ENCODE measurements at places on chromosomes 7 and 10.
A peak's percentile ranks its signal among the peaks of the same experiment; 100 is the strongest.

GRCh38 chr7:326273-326672 lies 36.3 kb downstream of the FOXL3 start:
- no peak for DNase-seq

DNA sequence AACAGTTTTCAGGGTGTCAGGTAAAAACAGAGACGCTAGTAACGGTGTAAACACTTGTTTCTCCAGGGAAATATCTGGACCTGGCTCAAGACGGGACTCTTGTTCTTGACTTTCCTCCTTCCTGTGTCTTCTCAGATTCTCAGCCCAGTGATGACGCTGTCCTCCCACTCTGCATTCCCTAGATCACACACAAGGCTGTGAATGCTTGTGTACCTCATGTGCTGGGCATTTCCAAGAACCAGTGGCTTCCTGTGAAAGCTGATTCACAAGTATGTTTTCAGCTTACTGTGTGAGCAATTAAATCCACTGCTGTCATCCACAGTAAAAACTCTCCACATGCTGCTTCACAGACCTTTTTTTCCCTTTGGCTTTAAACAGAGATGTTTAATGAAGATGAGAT lies 193.8 kb upstream of the DPP6 start:
- DNase-seq: no peak

- peak; percentile 40 for DNase-seq
Measured at GRCh38 chr10:49140304-49141177, 6.7 kb upstream of the FAM170B start.

- DNase-seq: no peak
Measured at GRCh38 chr7:21135437-21135836, 292.4 kb upstream of the SP4 start.

DNA sequence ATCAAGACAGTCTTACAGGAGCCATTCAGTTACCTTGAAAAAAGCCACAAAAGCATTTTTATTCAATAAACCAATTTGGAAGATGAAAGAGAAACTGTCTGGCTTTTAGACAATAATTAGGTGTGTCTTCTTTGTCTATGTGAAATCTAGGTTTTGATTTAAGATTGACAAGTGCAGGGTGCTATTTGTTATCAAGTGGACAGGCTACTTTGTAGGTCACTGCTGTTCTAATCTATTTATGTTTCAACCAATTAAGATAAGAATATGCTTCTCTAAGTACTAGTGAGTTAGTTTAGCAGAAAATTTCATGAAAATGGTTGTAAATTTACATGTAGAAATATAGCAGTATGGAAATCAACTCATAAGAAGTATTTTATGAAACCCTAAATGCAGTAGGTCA lies 177.5 kb downstream of the CACNA2D1 start:
- no peak for DNase-seq

DNA sequence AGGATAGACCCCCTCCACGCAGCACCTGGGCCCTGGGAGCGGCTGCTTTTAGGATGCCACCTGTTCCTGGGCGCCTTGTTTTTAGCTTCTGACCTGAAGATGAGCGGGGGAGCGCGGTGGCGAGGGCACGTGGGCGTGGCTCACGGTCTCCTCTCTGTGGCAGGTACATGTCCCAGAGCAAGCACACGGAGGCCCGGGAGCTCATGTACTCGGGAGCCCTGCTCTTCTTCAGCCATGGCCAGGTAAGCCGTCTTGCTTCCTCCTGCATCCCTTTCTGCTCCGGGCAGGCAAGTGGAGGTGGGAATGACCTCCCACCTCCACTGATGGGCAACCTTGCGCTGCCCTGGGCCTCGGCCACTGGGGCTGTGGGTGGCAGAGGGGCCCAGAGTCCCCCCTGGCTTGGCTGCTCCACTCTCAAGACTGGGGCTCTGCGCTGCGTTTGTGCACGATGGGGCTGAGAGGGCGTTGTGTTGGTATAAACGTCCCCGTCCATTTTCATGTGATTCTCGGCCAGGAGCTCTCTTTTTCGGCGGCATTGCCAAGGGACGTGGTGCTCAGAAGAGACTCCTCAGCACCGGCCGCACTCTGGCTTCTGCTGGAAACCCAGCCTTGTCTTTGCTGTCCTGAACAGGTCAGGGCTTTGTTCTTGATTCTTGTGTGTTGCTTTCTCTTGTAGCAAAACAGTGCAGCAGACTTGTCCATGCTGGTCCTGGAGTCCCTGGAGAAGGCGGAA lies 9.7 kb downstream of the GET4 start:
- DNase-seq: no peak

GRCh38 chr7:140696680-140697446 lies at the start of gene NDUFB2:
Gene NDUFB2 (plus strand): TSS chr7:140696708. CDS start chr7:140696745, 37 bp downstream.
- DNase-seq: peak; percentile 79

DNA sequence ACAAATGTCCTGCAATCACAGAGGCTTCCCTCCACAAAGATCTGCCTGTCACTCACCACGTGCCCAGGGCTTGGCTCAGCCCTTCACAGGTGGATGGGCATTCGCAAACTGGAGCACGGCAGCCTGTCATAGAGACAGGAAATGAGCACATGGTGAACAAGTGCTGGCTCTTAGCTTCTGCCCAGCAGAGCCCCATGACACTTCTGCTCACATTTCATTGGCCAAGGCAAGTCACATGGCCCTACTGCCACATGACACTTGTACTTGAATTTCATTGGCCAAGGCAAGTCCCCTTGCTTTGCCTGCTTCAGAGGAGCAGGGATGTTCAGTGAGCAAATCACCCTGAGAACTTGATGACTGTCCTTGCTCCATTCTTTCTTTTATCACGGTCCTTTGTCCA lies 110.8 kb upstream of the PPP2R2D start:
- no peak for DNase-seq

- DNase-seq: no peak
Measured at GRCh38 chr10:114920459-114920858, 17.5 kb upstream of the TRUB1 start.

DNA sequence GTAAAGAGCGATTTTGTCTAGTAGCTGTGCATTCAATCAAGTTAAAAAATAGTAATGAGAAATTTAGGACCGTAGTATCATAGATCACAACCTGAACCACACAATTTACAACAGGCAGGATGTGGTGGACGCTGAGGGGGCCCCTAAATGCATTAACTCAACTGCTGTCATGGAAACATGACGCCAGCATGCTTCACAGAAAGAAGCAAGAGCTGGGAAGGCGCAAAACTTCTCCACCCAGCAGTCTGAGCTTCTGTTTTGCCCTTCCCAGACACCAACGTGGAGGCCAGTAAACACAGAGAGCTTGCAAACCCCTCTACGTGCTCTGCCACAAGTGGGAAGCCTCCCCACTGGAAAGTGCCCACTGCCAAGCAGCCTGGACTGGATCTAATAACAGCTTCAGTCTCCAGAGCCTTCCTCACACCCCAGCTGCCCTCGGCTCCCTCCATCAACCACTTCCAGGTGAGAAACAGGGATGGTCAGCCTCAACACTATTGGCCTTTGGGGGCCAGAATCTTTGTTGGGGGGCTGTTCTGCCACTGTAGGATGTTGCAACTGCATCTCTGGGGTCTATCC lies 151.8 kb downstream of the SFMBT2 start:
- no peak for DNase-seq
